Pancreas (tissue), 10 donors: ENCODE measurements at places on chromosomes 16 and 17. TPM values are rescaled to one million over a fixed set of nuclear protein-coding genes. Genes with fewer than 3 reads are reported as not detected.

DNA sequence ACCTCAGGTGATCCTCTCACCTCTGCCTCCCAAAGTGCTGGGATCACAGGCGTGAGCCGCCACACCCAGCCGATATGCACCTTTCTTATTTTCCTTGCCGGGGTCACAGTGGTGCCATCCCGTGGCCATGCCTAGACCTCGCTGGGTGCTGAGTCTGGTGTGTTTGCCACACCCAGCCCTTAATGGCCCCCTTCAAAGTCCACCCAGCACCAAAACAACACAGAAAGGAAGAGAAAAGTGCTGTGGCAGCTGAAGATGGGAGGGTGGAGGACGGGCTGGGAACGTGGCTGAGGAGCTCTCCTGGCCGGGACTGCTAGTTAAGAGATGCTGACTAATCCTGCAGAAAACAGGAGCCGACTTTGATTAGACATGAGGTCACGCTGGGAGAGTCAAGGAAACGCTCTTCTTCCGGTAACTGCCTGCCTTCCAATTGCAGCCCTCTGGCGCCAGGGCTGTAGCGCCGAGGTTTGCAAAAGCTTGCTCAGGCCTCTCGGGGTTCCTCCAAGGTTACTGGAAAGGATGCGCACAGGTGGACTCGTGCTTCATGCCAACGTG, 10.9 kb downstream of the SLC43A2 start:
- no peak for DNase-seq

DNA sequence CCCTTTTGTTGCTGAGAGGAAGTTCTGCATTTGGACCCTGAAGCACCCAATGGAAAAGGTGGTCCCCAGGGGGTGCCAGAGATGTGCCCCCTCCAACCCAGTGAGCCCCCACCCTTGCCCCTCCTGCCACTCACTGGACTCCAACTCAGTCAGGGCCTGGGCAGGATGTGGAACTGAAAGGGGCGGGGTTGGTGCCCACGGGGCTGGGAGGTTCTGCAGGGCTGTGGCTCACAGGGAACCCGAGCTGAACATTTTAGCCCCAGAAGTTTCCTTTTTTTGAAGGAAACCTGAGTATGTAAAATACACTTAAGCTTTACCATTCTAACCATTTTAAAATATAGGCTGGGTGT, 15.8 kb upstream of the OGFOD3 start:
- no peak for DNase-seq

- no peak for DNase-seq
Measured at GRCh38 chr17:77242118-77242851, 101.5 kb downstream of the SEC14L1 start.

- no peak for DNase-seq
Measured at GRCh38 chr17:82489851-82490511, 29.6 kb upstream of the FOXK2 start.

DNA sequence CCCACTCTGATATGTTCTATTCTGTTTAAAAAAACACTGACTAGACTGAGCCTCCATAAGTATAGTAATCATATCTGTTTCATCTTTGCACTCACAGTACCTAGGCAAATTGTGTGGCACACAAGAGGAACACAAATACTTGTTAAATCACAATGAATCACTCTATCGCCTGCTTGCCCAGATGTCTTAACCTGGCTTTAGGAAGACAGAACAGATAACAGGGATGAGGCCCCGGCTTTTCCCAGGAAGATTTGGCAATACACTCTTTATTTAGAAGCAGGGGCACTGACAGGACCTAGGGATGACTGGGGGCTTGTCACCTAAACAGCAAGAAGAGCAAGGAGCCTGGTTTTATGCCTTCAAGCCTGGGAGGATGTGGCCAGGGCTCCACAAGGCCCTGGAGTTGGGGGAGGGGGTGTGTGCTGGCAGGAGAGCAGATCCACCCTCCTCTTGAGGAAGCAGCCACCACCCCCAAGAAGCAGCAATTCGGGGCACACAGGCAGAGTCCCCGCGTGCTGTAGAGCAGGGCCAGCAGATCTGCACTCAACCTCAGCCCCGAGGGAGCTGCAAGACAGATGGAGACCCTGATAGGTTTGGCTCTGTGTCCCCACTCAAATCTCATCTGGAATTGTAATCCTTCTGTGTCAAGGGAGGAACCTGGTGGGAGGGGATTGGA, 41.0 kb upstream of the KSR1 start:
- DNase-seq, result no peak

- no peak for DNase-seq
Measured at GRCh38 chr16:10740845-10741208, 2.8 kb upstream of the NUBP1 start.

- no peak for DNase-seq
Measured at GRCh38 chr17:16887523-16888095, 84.3 kb downstream of the TNFRSF13B start.

GRCh38 chr16:75086688-75087374, 29.7 kb downstream of the LDHD start:
- DNase-seq, result no peak

DNA sequence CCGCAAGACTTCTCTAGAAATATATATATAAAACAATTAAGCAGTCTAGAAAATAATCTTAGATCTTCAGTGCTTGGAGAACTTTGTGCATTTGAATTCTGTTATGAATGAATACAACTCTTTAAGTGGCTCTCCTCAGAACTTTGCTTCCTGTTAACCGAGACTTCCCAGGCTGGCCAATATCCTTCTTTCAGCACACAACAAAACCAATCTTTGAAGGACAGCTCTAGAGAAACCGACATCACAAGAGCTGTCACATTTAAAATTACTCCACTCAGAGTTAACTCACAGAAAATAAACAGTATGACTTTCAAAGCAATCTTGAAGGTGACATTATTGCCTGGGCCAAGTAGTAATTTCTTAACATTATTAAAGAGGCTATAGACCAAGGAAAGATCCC, 49.7 kb upstream of the ITGA2B start:
- DNase-seq, result no peak

DNA sequence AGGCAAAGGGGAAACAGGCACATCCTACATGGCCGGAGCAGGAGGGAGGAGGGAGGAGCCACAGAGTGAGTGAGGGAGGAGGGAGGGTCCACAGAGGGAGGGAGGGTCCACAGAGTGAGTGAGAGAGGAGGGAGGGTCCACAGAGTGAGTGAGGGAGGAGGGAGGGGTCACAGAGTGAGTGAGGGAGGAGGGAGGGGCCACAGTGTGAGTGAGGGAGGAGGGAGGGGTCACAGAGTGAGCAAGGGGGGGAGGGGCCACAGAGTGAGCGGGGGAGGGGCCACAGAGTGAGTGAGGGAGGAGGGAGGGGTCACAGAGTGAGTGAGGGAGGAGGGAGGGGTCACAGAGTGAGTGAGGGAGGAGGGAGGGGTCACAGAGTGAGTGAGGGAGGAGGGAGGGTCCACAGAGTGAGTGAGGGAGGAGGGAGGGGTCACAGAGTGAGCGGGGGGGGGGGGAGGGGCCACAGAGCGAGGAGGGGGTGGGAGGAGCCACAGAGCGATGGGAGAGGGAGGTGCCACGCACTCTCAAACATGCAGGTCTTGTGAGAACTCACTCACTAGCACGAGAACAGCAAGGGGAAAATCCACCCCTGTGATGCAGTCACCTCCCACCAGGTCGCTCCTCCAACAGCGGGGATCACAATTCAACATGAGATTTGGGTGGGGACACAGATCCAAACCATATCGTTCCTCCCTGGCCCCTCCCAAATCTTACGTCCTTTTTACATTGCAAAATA, 24.3 kb upstream of the CDH15 start:
- no peak for DNase-seq

GRCh38 chr16:75095204-75095621, 21.4 kb downstream of the LDHD start:
- DNase-seq, result no peak

- no peak for DNase-seq
Measured at GRCh38 chr16:65070831-65071432, 50.9 kb downstream of the CDH11 start.

GRCh38 chr17:9557857-9558256, 17.8 kb downstream of the STX8 start:
- DNase-seq, result no peak

DNA sequence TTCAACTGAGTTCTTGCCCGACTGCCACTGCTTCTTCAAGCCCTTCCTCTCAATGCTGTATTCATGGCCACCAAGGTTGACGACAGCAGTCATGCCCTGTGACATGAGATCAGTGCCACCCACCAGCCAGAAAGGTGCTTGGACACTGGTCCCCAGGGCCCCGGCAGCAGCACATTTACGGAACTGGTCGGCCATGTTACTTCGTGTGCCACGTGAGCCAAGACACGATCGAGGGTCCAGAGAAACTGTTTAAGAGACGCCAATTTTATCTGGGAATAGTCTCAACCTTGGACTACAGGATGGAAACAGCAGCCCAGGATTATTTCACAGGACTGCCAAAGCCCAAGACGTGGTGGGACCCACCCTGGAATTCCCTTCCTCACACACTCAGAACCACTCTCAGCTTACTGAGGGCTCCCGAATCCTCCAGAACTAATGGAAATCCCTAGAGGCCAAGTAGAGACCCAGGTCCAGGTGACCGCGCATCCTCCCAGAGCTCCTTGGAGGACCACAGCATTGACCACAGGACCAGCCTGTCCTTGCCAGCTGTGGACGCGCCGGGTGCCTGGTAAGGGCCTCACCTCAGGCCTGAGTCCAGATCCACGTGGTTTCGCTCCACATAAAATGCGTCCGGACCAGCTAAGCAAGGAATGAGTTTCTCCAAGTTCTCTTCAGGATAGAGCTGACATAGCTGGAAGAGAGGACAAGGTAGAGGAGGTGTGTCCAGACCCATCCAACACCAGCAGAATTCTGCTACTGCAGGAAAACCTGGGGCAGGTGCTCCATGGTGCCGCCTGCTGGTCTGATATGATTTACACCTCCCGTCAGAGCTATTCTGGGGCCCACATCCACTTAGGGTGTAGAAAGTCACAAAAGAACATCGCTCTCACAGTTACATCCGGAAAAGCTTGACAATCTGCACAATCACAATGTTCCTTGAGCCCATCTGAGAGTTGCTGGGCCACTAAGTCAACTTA, 28.2 kb downstream of the MAP1LC3B start:
- DNase-seq, result no peak

- DNase-seq, result no peak
Measured at GRCh38 chr16:5070431-5071186, 1.0 kb upstream of the ALG1 start.

GRCh38 chr16:24344784-24345183, 88.6 kb downstream of the CACNG3 start:
- DNase-seq, result no peak

- DNase-seq, result no peak
Measured at GRCh38 chr17:7629939-7630571, at the start of gene SHBG. Gene SHBG, plus strand, starts transcription at chr17:7630135. Its CDS starts 38 bp downstream, at chr17:7630173.

- no peak for DNase-seq
Measured at GRCh38 chr16:14041164-14041563, 30.0 kb upstream of the MRTFB start.

DNA sequence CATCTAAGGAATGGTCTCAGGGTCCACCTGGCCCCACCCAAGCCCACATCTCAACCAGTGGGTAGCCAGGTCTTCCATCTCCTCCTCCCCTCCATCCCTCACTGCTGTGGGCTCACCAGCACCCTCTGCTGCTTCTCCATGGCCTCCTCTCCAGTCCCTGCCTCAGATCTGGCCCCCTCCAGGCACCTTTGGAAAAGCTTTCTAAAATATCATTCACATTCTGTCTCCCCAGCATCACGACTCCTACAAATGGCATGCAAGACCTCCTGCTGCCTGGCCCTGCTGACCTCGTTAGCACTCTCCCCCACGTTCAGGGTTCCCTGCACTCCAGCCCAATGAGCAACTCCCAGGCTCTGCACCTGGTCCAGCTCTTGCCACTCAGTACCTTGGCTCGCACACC, 13.7 kb downstream of the GLP2R start:
- no peak for DNase-seq

DNA sequence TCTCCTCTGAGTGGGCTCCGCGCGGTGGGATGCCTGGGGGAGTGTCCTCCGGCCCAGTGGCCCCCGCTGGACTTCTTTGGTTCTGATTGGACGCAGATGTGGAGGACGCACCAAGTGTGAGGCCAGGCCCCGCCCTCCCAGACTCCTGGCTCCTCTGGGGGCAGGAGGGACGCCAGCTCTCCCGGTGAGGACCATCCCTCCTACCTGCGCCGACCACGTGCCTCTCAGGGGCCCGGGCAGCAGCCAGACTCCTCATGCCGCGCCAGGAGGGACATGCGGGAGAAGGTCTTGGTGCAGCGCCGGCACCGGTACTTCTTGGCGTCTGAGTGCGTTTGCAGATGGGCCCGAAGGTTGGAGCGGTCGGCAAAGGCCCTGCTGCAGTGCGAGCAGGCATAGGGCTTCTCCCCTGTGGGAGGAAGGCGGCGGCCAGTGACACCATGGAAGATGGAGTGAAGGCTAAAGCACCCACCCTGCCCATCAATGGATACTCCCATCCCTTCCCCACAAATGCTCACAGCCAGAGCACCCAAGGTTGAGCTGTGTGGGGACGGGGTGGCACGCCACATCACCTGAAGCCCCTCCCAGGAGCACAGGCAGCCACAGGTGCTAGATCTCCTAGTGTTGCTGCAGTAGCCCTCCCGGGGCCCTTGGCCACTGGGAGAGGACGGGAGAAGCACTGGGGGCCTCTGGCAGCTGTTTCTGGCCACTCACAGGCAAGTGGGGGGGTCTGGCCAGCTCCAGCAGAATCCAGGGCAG, 7.9 kb downstream of the SNAI3 start:
- DNase-seq, result no peak

- DNase-seq, result peak; percentile 46
Measured at GRCh38 chr17:61837175-61838051, 25.9 kb downstream of the BRIP1 start.

GRCh38 chr16:84907051-84907450, 87.3 kb downstream of the CRISPLD2 start:
- DNase-seq, result no peak

GRCh38 chr16:83363521-83363920, 444.3 kb upstream of the HSBP1 start:
- no peak for DNase-seq

GRCh38 chr17:82648742-82649331, 593 bp upstream of the WDR45B start:
- DNase-seq, result peak; percentile 73

- DNase-seq, result no peak
Measured at GRCh38 chr17:45318561-45319230, 1.9 kb upstream of the MAP3K14 start.

- no peak for DNase-seq
Measured at GRCh38 chr17:62093188-62094155, 28.4 kb upstream of the MED13 start.

GRCh38 chr17:42889809-42890208, 10.8 kb upstream of the G6PC1 start:
- DNase-seq, result no peak

- no peak for DNase-seq
Measured at GRCh38 chr17:35155246-35155645, 7.6 kb downstream of the UNC45B start.

Gene OR1F1
- total RNA-seq, result not detected

Gene TENT4B
- 4.9 TPM for total RNA-seq

Gene UNC13D
- total RNA-seq, result 9.6 TPM

Gene HSD17B2
- 8.0 TPM for total RNA-seq

Gene DHX58
- total RNA-seq, result 7.4 TPM

Gene PDE6G
- not detected for total RNA-seq

Gene TP53TG3F
- total RNA-seq, result not detected

Gene EPX
- not detected for total RNA-seq
